ENCODE measurements at places on chromosomes 4 and X. TPM values are rescaled to one million over a fixed set of nuclear protein-coding genes. Genes with fewer than 3 reads are reported as not detected.

DNA sequence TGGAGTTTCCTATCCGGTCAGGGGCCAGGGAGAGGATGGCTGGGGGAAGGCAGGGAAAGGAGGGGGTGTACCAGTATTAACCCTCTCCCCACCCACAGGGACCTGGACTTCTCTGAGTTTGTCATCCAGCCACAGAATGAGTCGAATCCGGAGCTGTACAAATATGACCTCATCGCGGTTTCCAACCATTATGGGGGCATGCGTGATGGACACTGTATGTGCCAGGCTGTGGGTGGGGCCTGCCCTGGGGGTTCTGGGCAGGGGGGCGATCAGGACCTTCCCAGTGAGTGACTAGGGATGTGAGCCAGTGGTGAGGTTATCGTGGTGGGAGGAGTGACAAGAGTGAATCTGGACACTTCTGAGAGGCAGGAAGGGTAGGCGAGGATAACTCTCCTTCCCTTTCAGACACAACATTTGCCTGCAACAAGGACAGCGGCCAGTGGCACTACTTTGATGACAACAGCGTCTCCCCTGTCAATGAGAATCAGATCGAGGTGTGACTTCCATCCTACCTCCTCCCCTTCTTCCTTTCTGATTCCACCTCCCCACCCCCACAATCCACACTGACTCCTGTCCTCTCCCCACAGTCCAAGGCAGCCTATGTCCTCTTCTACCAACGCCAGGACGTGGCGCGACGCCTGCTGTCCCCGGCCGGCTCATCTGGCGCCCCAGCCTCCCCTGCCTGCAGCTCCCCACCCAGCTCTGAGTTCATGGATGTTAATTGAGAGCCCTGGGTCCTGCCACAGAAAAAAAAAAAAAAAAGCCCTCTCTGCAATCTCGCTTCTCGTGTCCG, 14.6 kb downstream of the USP11 start:
- peak; percentile 87 for DNase-seq

DNA sequence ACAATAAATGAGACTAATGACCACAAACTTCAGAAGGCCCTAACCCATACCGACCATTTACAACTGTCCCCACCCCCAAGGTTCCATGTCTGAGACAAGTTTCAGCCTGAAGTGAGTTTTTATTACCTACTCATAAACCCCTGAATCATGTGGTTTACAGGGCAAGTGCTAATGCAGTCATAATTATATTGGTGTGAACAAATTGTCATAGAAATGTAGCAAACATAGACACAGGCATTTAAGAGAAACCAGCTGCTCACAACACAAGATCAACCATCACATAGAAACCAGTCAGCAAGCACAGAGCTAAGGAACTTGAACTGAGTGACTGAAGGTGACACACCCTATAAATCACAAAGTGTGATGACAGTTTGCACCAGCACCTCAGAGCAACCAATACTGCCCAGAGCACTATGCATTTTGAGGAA, 173.8 kb upstream of the MID1 start:
- no peak for DNase-seq

TENM3 gene
- 68.4 TPM for total RNA-seq

ARSJ gene
- 18.6 TPM for total RNA-seq

DNA sequence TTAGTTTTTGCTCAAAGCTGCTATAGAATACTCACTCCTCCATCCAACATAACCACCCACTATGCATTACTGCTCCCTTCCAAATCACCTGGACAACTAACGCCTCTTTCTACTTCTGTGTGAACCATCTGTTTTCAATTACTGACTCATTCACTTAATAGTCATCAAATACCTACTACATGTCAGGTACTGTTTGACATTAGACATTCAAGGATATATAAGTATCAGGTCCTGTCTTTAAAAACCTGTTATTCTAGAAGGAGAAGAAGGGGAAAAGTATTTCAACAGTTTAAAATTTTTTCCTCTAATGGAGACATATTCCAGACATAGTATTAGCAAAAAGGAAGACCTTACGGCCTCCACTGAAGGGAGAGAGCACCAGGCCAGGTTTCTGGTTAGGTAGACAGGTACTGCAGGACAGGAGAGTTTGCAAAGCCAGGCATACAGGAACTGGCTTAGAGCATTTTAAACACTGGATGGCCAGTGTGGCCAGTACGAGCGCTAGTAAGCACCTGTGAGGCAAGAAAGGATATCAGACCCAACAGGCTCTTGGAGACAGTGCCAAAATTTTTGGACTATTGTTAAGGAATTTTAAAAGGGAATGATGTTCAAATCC, 39.0 kb downstream of the SH3RF1 start:
- DNase-seq: peak; percentile 10

GRCh38 chrX:39309721-39310152, 508.5 kb downstream of the MID1IP1 start:
- DNase-seq: no peak

SYP gene
- total RNA-seq: 0.29 TPM

CT45A6 gene
- total RNA-seq: not detected

GRCh38 chr4:88018466-88018865, 11.0 kb downstream of the PKD2 start:
- peak; percentile 82 for DNase-seq

GRCh38 chr4:2715426-2715825, 40.7 kb downstream of the TNIP2 start:
- no peak for DNase-seq

DNA sequence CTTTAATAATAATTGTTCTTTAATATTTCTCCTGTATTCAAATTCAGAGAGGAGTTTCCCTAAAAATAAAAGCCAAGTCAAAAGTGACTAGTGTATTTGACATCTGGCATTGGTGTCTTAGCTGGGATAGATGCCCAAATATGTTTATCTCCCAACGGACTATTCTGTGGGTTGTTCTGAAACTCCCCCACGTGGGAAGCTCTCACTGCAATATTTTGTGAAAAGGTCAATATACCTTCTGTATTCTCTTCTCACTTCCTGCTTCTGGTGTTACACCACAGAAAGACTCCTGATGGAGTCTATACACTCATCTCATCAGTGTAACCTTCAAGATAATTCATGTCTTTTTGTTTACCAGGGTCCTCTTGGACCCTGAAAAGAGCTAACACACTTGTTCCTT, 2052.8 kb upstream of the TENM3 start:
- DNase-seq: no peak

DNA sequence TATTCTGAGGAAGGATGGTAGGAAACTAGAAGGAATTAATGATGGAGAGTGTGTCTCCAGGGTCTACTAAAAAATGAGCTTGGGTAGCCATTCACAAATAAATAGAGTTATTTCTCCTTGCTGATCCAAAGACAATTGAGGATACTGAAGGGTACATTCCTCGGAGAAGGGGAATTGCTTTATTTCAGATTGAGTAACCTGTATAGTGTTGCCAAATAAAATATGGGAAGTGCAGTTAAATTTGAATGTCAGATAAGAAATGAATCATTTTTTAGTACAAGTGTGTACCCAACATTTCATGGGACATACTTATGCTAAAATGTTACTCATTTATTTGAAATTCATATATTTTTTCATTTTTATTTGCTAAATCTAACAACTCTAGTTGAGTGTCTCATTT, 16.0 kb upstream of the VSIG1 start:
- DNase-seq: no peak

MAGEA10 gene
- not detected for total RNA-seq

DNA sequence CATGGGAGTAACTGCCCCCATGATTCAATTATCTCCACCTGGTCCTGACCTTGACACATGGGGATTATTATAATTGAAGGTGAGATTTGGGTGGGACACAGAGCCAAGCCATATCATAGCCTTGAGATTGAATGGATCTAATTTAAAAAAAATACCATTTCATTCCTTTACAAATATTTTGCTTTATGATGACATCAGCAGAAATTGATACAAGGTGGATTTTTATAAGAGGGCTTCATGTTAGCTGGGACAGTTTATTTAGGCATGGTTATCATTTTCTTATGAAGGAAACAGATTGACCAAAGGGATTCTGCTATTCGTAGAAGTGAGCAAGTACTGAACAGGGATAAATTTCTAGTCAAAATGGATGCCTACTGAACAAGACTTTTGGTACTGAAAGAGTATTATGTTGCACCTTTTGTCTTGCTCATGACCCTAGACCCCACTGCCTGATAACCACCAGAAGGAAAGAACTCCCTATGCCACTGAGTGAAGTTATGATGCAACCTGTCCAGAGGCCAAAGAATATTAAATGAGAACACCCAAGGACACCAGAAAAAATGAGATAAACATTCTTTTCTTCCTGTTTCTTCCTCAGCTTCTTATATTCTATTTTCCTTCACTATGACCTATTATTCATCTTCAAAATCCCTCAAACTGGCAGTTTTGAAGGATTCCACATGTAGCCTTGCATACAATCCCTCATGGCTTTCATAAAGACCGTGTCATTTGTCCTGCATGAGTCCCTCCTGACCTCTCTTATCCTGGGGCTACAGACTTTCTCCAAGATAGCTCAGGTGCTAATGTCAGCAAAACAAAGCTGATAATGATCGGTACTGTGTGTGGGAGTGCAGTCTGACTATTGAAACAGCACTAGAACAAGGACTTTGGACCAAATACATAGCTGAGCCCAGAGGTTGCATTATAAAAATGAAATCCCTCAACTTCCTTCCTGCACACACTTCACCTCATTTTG, 118.3 kb downstream of the AFF2 start:
- DNase-seq: no peak

- no peak for DNase-seq
Observed at GRCh38 chrX:133685822-133686221, 270.5 kb upstream of the GPC4 start.

DNA sequence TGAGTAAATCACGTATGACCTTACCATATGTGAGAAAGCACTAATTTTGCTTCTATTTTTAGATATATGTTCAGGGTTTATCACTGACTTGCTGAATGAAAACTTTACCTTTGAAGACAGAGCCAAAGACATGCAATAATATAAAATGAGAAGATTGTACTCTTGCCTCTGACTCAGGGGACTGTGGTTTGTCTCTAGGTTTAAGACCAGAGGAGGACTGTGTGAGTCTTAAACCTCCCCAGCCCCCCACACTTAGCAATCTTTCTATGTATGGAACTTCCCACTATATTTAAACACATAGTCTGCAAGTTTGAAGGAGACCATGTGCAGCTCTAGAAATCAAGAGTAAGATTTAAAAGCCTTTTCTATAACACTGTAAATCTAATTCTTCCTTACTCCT, 368.7 kb upstream of the FAM241A start:
- DNase-seq: peak; percentile 42

GRCh38 chr4:71231129-71232055, 107.4 kb upstream of the SLC4A4 start:
- DNase-seq: no peak

DNA sequence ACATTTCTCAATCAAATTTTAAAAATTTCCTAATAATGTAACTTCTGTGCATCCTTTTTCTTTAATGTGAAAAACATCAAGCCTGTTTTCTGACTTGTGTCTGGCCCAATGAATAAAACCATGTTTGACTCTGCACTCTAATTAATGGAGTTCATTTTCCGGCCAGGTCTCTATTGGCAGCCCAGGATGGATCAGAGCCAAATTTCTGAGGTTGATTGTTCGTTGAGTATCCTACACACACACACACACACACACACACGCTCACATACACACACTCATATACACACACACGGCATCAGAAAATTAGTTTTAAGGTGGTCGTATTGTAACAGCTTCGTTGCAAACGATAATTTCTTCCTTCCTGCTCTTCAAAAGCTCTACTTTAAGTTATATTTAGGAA, 28.9 kb upstream of the TLL1 start:
- no peak for DNase-seq

DNA sequence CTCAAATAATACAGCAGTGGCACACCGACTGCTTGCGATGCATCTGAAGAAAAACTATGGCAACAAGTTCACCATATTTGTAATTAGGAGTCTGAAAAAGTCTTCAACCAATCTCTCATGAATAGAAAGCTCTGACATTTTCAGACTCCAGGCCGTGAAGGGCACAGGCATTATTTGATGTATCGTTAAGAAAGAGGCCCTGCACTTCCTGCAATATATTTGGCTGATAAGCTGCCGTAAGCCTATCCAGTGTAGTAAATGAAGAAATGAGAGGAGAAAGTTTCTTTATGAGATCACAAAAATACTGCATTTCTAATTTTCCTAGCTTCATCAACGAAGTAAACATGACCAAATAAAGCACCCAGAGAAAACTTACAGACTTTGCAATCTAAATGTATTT, 613.8 kb upstream of the TECRL start:
- DNase-seq: no peak

DNA sequence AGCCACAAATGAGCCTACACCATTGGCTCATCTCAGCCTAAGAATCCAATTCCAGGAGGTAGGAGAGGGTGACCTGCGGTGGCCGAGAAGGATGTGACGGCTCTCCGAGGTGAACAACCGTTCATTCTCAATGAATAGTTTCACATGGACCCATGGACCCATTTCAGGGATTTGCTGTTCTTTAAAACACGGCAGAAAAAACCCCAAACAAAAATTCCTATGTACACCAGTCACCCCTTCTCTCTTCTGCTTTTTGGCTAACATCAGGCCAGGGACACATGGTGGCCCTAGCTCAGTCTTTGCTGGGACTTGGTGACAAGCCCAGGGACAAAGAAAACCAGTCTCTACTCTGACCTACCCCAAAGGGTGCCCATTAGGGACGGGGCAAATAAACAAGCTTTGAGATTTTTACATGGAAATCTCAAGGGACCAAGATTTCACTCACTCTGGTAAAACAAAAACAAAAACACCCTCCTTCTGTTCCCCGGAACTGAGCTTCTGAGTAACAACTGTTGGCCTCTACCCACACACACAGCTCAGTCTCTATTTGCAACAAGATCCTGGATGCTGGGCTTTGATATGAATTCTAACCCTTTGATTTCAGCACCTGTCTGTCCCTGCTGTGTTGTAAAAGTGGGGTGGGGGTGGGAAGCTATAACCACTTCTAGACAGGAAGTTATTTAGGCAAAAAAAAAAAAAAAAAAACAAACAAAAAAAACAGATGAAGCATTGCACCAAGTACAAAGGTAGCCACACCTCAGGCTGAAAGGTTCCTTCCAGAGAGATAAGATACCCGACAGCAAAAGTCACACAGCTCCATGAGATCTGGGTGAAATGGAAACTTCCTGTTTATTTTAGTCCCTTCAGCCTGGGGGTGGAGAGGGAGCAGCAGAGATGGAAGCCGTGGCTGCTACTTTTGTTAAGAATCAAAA, 49.0 kb downstream of the DDX3X start:
- DNase-seq: peak; percentile 65

ASB9 gene
- not detected for total RNA-seq

DNA sequence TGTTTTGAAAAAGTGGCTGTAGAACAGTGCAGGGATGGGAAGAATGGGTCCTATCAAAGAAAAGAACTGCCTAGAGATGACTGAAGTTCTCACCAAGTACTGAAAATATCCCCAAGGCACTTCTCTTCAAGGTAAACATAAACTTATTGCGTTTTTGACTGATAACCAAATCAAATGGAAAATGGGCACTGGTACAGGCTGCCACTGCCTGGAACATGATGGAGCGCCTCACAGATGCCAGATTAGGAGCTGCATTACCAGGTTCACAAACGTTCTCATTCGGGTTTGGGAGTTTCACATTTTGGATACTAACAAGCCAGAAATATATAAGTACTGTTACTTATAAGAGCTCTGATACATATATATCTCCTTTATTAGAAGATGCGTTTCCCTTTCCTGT, 141.3 kb downstream of the CBR4 start:
- DNase-seq: no peak
